ENCODE measurements at places on chromosomes 5 and 9. TPM values are rescaled to one million over a fixed set of nuclear protein-coding genes. Genes with fewer than 3 reads are reported as not detected.

The SLC34A3 gene
- not detected for total RNA-seq

The PCDHGB7 gene
- 18.3 TPM for total RNA-seq

- peak; percentile 87 for DNase-seq
- peak overlapping the region; percentile 71 for H3K4me3 ChIP-seq
- H3K27ac ChIP-seq: peak overlapping the region; percentile 71
- H3K36me3 ChIP-seq: no peaks in the 10 kb centered on the region
- no peaks in the 10 kb centered on the region for H3K27me3 ChIP-seq
Measured at GRCh38 chr9:97237951-97238889, 69.2 kb upstream of the CCDC180 start.

DNA sequence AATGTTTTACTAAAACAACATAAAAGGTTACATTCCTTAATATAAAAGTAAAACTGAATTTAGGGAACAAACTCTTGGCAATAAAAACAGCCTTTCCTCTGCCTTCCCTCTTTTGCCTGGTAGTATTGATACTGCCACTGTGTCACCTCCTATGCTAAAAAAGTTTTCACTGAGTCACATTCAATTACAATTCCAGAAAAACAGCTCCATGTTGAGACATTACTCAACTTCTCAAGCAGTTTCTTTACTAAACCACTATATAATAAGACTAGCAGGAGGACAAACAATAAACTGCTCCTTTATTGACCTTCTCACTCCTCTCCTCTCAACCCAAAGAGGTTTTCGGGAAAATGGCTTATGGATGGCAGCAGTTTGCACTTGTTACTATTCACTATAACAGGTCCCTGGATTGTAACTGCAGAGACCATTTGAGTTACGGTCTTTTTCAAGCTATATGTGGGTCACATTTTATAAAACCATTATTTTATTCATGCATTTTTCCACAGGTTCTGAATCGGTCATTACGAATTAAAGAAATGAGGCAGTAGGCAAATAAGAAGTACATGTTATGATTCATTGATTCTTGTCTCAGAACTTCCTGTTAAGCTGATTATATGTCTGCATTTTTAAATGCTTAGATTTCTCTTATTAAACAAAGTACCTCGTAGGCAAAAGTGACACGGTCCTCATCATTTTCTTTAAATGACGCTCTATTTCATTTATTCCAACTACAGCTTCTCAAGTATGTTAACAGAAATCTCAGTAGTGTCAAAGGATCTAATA lies 2.1 kb downstream of the ZDHHC21 start:
- no peak for DNase-seq
- H3K4me3 ChIP-seq: no peak overlapping the region
- H3K36me3 ChIP-seq: peaks cover 24% of the 10 kb centered on the region
- H3K27me3 ChIP-seq: no peaks in the 10 kb centered on the region
- H3K27ac ChIP-seq: no peak overlapping the region
- peaks cover 20% of the 10 kb centered on the region for H3K4me1 ChIP-seq

DNA sequence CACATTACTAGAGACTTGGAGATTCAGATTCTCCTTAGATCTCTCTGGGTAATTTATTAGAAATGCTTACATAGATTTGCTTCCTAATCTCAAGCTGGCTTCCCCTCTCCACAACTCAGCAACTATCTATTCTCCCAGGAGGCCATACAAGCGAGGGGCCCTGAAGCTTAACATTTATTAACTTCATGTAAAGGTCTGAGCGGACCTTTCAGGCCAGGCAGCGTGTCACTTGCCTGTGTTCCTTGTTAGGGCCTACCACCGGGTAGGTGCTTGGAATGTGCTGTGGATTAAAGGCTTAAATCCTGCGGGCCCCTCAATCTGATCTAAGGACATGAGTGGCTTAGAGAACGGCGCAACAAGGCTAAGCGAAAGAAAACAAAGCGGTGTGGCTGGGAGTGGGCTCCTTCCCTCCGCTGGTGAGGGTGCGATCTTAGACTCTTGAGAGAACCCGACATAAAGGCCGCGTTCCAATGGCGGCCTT lies 712 bp upstream of the HSPA4 start:
- no peak for DNase-seq
- peak overlapping the region; percentile 82 for H3K4me3 ChIP-seq

Measured in suprapubic skin (tissue), 4 donors.